Progenitor cell of endocrine pancreas (in vitro differentiated cells): ENCODE measurements at places on chromosomes 7 and 10. TPM values are rescaled to one million over a fixed set of nuclear protein-coding genes. Genes with fewer than 3 reads are reported as not detected.

The TBC1D12 gene
- total RNA-seq: 7.4 and 8.0 TPM in 2 replicates

The RSPH10B2 gene
- total RNA-seq: 2.8 and 3.6 TPM in 2 replicates

The THAP5 gene
- total RNA-seq: 19.4 and 21.4 TPM in 2 replicates

The HOGA1 gene
- total RNA-seq: 10.5 and 11.9 TPM in 2 replicates

DNA sequence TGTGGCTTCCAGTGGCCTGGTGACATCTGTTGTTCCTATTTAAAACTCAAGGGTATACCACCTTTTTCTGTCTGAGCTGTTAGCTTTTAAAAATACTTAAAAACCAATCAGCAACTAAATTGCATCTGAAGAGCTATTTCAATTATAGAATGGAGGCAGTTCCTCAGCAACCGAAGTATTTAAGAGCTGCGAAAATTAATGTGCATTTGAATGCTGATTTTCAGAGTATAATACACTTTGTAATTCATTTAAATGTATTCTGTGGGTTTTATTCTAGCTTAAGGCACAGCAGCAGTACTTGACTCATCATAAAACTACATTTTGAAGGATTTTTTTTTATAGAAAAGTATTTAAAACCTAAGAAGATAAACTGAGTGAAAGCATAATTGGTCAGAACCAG lies 404.9 kb upstream of the PRKCQ start:
- no peak overlapping the region for H3K27ac ChIP-seq
- no peak overlapping the region for H3K4me3 ChIP-seq
- no peak for DNase-seq
- H3K4me1 ChIP-seq: no peaks in the 10 kb centered on the region
- H3K36me3 ChIP-seq: no peaks in the 10 kb centered on the region

- H3K27me3 ChIP-seq: peaks cover 4% of the 10 kb centered on the region
- no peak for DNase-seq
- H3K4me1 ChIP-seq: no peaks in the 10 kb centered on the region
- H3K27ac ChIP-seq: no peak overlapping the region
- no peak overlapping the region for H3K4me3 ChIP-seq
Measured at GRCh38 chr7:135790371-135790977, 41.9 kb upstream of the FAM180A start.

- no peaks in the 10 kb centered on the region for H3K4me1 ChIP-seq
- peaks cover 12% of the 10 kb centered on the region for H3K27me3 ChIP-seq
- peaks cover 23% of the 10 kb centered on the region for H3K36me3 ChIP-seq
- no peak overlapping the region for H3K4me3 ChIP-seq
- no peak overlapping the region for H3K27ac ChIP-seq
Measured at GRCh38 chr7:264541-265191, 25.3 kb upstream of the FOXL3 start.

GRCh38 chr7:8442814-8443304 lies 9.4 kb downstream of the NXPH1 start:
- H3K36me3 ChIP-seq: no peaks in the 10 kb centered on the region
- H3K4me1 ChIP-seq: peaks cover 19% of the 10 kb centered on the region
- peak overlapping the region; percentile 60 for H3K4me3 ChIP-seq
- peak overlapping the region; percentile 85 for H3K27ac ChIP-seq
- H3K27me3 ChIP-seq: peaks cover 95% of the 10 kb centered on the region

- no peak for DNase-seq
- peaks cover 3% of the 10 kb centered on the region for H3K27me3 ChIP-seq
- H3K27ac ChIP-seq: no peak overlapping the region
- H3K4me3 ChIP-seq: no peak overlapping the region
- peaks cover 1% of the 10 kb centered on the region for H3K4me1 ChIP-seq
Measured at GRCh38 chr10:124478515-124478914, 16.9 kb downstream of the LHPP start.

GRCh38 chr10:44161184-44161583 lies 223.7 kb downstream of the CXCL12 start:
- DNase-seq: no peak
- no peaks in the 10 kb centered on the region for H3K4me1 ChIP-seq
- no peaks in the 10 kb centered on the region for H3K27me3 ChIP-seq
- H3K36me3 ChIP-seq: no peaks in the 10 kb centered on the region
- H3K27ac ChIP-seq: no peak overlapping the region

GRCh38 chr7:91519241-91520158 lies 255.3 kb downstream of the FZD1 start:
- no peaks in the 10 kb centered on the region for H3K36me3 ChIP-seq
- no peak overlapping the region for H3K4me3 ChIP-seq
- H3K4me1 ChIP-seq: no peaks in the 10 kb centered on the region
- H3K27me3 ChIP-seq: no peaks in the 10 kb centered on the region

GRCh38 chr7:155353256-155353897 lies 55.7 kb downstream of the INSIG1 start:
- no peak overlapping the region for H3K4me3 ChIP-seq
- H3K36me3 ChIP-seq: no peaks in the 10 kb centered on the region
- DNase-seq: no peak

DNA sequence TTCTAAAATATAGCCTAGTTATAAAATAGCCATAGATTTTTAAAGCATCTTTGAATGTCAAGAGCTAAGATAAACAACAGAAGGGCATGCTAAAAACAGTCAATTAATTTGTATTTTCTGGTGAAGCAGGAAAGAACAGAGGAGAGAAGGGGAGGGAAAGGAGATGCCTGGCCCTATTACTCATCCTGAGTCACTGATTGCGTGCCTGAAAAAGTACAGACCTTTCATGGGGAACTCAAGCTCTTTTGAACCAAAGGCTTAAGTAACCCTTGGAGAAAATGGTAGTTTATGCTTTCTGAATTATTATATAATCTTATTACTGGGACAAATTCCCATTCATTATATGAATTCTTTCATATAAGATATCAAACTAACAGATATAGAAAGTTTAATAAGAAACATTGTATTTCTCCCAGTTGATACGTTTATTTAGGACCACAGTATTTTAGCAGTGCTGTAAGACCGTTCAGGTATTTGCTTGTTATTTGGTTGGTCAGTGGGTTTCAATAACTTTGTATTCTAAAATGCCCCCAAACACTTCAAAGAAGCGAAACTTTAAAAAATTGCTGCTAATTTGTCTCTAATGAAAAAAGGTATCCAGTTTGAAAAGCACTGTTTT lies 151.3 kb downstream of the HGF start:
- DNase-seq: no peak
- no peaks in the 10 kb centered on the region for H3K27me3 ChIP-seq
- no peaks in the 10 kb centered on the region for H3K36me3 ChIP-seq
- H3K4me1 ChIP-seq: no peaks in the 10 kb centered on the region
- no peak overlapping the region for H3K4me3 ChIP-seq
